Naive thymus-derived CD4-positive, alpha-beta T cell (primary cell): ENCODE measurements at places on chromosomes 3 and 15.

GRCh38 chr3:133121450-133121849 lies 83.3 kb downstream of the TMEM108 start:
- no peak for DNase-seq

DNA sequence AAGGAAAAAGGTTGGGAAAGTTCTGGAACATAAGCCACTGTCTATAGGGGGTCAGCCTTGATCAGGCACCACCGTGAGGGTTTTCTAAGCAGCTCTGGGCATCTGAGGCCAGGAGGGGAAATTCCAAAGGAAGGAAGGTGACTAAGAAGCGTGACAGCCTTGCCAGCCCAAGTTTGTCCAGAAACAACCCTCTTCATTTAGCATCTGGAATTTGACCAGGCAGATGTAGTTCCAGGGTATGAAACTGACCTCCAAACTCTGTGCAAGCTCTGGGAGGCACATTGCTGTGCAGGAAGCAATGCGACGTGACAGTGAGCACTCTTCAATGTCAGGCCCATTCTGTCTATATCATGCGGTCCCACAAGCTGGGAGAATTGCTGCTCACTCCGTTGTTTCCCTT lies 85.4 kb upstream of the TPM1 start:
- DNase-seq, result no peak

DNA sequence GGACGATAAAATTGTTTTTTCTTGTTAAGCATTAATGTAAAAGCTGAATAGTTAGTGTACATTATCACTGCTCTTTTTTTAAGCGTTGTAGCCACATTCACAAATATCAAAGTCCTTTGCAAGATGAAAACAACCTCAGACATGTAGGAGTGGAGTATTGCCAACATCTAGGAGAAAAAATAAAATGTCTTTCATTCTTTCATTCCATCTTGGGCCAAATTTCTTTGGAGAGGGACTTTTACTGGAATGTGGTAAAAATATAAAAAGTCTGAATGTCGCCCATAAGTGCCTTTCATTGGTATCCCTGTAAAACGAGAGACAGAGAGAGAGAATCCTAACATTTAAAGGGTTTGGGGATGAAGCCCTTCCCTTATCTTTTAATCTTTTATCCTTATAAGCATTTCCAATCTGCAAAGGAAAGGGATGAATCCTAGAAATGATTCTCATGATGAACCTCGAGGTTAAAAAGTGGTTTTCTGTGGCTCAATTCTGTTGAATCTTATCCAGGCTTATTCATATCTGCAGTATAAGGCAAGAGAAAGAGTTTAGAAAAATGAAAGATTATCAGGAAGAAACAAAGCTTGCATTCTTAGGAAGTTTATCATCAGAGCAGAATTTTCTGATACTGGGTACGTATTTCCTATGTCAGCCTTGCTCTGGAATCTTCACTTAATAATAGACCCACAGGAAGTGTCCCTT lies 1031.7 kb downstream of the MCTP2 start:
- DNase-seq, result no peak

GRCh38 chr15:85470563-85471271 lies 90.3 kb downstream of the AKAP13 start:
- no peak for DNase-seq

- no peak for DNase-seq
Observed at GRCh38 chr3:102348904-102349303, 85.9 kb upstream of the ZPLD1 start.

DNA sequence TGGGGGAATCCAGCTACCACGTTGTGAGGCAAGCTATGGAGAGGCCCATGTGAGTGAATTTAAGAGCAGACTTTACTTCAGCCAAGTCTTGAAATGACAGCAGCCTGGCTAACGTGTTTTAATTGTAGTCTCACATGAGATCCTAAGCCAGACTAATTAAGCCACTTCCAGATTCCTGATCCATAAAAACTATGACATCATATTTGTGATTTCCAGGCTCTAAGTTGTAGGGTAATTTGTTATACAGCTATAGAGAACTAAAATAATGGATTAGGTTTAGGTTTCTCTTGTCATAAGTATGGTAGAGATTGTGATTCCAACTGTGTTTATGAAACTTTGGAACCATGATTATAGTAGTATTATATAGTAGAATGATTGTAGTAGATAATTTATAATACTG lies 329.5 kb downstream of the DOCK3 start:
- DNase-seq, result no peak

DNA sequence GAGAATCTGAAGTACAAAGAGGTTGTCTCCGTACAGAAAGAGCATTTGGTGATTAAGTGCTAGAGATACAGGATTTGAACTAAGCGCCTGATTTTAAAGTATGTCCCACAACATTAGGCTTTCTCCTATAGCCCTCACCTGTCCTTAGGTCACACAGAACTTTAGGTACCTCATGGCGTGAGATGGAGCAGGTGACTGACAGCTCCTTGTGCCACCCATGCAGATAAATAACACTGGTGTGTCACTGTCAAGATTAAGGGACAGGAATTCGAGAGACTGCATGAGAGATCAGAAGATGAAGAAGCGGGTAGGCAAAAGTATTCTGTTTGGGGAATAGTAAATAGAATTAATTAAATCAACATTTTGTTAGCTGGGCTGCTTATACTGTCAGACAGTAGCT lies 1.1 kb downstream of the BLM start:
- DNase-seq, result no peak

DNA sequence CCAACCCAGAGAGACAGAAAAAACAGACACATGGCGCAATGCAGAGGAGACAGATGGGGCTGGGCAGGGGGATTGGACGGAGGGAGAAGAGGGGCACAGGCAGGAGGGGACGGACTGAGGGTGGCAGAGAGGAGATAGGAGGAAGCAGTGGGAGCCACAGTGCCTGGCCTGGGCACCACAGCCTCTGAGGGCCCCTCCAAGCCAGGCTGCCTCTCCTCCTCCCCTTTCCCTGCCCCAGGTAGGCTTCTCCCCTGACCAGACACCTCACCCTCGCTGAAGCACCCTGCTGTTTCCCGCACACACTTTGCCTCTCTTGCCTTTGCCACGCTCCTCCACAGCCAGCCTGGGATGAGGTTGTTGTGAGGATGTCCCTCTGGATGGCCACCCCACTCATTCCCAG lies 84.0 kb upstream of the PRR20G start:
- no peak for DNase-seq

DNA sequence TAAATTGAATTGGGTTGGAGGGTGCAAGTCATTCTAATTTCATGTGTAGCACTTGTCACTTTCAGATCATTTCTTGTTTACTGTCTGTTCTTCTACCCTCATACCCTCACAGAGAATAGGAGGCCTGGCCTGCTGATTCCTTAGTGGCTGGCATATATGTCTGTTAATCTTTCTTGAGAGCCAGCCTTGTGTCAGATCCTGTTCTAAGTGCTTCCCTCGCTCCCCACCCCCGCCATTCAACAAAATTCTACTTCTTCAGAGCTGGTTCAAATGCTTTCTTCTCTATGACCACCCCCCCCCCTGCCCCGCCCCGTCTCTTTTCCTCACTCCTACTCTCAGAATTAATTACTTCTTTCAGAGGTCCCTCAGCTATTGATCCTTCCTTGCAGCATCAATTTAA lies 1.5 kb upstream of the U2SURP start:
- no peak for DNase-seq

GRCh38 chr3:72976281-72976741 lies 20.3 kb upstream of the PPP4R2 start:
- no peak for DNase-seq

DNA sequence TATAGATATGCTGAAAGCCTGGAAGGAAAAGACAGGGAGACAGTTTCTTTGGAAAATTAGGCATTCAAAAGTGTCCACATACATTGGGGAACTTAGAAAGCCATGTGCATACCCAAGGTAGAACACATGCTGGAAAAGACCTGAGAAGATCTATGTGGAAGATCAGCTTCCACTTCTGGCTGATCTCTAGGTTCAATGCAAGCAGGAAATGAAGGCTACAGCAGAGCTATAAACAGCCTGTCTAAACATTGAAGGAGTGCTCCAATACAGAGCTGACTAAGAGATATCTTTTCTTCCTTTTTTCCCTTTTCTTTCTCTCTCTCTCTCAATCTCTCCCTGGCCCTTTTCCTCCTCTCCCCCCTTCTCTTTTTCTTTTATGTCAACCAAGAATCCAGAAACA lies 73.6 kb upstream of the TCF12 start:
- no peak for DNase-seq

DNA sequence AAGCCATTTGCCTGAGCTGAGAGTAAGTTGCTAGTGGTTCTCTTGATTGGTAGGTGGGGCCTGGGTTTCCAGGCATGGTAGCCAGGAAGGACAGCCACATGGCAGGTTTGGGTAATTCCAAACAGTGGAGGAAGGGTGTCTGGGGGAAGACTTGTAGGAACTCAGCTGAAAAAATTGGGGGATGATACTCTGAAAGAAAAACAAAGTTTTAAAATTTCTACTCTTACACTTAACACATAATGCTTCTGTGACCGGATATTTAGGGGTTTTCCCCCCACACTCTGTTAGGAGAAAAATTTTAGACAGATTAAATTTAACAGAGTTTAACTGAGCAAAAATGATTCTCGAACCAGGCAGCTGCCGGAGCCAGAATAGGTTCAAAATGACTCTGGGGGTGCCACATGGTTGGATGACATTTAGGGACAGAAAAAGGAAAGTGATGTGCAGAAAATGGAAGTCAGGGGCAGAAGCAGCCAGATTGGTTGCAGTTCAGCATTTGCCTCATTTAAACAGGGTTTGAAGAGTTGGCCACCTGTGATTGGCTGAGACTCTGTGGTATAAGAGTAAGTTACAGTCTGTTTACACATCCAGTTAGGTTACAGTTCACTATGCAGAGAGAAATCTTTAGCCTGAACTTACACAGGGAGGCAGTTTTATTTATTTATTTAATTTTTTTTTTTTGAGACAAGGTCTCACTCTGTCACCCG lies 8.1 kb downstream of the B2M start:
- DNase-seq, result no peak

- DNase-seq, result no peak
Observed at GRCh38 chr3:89947337-89947954, 840.0 kb downstream of the EPHA3 start.

DNA sequence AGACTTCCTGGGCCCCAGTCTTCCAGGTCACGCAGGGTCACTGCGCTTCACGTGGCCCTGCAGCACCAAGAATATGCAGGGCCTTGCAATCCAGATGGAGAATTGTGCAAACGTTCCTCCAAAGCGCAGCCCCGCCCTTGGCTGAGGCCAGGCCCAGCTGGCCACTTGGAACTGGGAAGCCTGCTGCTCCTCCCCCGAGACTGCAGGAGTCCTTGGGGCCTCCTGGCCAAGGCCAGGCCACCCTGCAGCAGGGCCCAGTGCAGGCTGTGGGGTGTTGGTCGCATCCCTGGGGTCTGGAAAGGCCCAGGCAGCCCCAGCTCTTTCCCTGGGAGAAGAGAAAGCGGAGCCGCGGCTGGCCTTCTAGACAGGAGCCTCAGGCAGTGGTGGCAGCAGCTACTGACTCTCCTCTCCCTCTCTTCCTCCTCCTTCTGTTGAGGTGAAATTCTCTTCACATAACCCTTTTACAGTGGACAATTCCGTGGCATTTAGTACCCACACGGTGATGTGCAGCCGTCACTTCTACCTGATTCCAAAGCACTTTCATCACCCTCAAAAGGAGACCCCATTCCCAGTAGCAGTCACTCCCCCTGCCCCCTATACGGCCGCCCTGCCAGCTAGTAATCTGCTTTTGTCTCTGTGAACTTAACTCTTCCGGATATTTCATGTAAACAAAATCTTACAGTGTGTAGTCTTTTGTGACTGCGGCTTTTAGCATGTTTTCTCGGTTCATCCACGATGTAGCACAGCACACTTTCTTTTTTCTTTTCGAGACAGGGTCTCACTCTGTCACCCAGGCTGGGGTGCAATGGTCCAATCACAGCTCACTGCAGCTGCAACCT lies 103.9 kb downstream of the TMEM266 start:
- DNase-seq, result no peak

DNA sequence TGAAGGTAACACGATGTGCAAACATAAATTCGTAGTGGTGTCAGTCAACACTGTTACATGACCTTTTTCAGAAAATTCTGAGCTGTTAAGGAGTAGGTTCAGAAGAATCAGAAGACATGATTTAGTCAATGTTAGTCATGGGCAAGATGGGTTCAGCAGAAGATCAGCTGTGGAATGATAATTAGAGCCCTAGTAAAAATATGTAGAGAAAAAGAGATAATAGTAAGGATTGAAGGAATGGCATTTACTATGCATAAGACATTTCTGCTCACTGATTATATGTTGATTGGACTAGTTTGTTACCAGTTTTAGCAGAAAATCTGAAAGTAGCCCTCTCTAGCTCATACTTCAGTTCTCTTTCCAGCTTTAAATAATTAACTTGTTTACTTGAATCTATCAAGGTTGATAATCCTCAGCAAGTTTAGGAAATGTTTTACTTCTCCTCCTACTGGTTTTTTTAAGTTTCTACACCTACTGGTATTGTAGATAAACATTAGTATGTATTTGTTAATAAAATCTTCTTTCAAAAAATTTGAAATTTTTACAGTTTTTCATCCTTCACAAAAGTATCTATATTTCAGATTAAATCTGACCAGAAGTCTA lies 98.6 kb downstream of the ALCAM start:
- DNase-seq, result no peak

- no peak for DNase-seq
Observed at GRCh38 chr3:99878005-99878404, 60.3 kb downstream of the CMSS1 start.

- DNase-seq, result no peak
Observed at GRCh38 chr3:127674790-127675189, 2.0 kb downstream of the ABTB1 start.

DNA sequence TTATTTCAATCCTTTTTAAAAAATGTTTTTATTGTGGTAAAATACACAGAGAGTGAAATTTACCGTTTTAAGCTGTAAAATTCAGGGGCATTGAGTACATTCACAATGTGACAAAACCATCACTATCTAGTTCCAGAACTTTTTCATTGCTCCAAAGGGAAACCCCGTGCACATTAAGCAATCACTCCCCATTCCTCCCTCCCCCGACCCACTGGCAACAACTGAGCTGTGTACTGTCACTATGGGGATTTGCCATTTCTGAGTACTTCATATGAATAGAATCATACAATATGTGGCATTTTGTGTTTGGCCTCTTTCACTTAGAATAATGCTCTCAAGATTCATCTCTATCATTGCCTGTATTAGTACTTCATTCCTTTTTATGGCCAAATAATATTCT lies 45.5 kb upstream of the BOC start:
- no peak for DNase-seq

- DNase-seq, result no peak
Observed at GRCh38 chr15:85800478-85801123, 5.9 kb upstream of the KLHL25 start.

DNA sequence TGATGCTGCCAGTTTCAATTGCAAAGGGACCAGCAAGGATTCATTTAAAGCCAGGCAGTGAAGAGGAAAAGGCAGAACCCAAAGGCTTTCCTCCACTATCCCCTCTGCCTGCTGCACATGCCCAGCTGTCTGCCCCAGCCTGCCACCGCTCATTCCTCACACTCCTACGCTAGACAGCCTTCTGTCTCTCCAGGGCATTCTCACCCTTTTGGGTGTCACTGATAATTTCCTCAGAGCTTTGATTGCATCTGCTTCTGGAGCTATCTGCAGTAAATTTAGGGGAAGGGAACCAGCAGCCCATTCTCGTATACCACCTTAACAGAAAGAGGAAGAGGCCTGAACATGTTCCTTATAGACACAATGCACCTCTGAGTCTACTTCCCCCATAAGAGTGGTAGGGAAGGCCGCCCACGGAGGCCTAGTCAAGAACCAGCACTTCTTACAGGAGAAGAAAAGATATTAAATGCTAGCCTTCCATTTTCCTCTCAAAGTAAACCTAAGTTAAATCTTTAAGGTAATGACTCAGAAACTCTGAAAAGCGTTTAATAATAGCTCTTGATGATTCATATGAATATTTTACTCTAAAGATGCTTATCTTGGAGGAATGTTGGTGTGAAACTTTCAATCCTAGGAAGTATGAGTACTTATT lies 20.9 kb downstream of the NUDT16 start:
- no peak for DNase-seq
